ENCODE measurements at places on chromosomes 6 and 20.
A peak's percentile ranks its signal among the peaks of the same experiment; 100 is the strongest.

- no peak for DNase-seq
Measured at GRCh38 chr20:58372806-58373205, 16.2 kb upstream of the VAPB start.

- DNase-seq = no peak
Measured at GRCh38 chr6:6772751-6773150, 184.2 kb downstream of the LY86 start.

DNA sequence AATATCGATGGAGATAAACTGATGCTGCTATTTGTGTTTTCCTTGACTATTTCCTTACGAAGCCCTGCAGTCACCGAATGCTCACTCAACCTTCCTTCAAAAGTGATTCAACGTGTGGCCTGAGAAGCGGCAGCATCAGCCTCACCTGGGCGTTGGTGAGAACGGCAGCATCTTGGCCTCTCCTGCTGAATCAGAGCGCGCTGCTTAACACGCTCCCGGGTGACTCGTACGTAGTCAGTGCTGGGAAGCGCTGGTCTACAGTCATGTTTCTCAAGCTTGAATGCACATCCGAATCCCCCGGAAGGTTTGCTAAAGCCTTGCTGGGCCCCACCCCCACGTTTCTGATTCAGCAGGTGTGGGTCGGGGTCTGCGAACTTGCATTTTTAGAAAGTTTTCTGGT is 214.1 kb upstream of the RREB1 start:
- DNase-seq = no peak

GRCh38 chr6:118621799-118622470 is 29.5 kb downstream of the CEP85L start:
- DNase-seq = no peak

DNA sequence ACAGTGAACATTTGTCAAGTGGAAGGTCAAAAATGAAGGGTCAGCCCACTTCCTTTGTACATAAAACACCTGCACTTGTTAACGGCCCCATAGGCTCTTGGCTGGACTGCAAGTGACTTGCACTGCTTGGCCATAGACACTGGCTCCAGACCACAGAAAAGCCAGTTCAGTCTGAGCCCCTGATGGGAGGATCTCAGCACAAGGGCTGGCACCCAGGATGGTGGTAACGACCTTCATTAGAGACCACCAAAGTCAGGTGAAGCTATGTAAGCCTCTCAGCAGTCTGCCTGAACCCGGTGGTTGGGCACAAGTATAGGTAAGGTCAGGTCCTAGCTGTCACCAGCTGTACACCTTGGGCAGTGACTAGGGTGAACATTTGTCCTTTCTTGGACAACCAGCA is 16.1 kb downstream of the PLAGL2 start:
- no peak for DNase-seq

GRCh38 chr6:25103603-25104002 is 167.8 kb upstream of the RIPOR2 start:
- DNase-seq = no peak

DNA sequence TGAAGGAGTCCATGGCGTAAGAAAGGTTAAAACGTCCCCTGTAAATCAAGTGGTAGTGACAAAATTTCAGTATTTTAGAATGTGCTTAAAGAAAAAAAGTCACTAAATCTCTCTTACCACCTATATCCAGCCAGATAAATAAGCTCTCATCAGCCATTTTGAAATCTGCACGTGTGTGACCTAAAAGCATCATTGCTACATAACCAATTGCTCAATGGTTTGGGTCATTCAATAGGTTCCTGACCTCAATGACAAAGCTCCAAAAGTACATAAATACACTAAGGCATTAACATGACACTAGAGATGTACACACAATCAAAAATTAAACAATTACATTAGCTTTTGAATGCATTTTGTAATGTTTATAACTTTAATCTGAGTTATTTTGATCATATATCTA is 272.4 kb downstream of the GMDS start:
- DNase-seq = no peak

DNA sequence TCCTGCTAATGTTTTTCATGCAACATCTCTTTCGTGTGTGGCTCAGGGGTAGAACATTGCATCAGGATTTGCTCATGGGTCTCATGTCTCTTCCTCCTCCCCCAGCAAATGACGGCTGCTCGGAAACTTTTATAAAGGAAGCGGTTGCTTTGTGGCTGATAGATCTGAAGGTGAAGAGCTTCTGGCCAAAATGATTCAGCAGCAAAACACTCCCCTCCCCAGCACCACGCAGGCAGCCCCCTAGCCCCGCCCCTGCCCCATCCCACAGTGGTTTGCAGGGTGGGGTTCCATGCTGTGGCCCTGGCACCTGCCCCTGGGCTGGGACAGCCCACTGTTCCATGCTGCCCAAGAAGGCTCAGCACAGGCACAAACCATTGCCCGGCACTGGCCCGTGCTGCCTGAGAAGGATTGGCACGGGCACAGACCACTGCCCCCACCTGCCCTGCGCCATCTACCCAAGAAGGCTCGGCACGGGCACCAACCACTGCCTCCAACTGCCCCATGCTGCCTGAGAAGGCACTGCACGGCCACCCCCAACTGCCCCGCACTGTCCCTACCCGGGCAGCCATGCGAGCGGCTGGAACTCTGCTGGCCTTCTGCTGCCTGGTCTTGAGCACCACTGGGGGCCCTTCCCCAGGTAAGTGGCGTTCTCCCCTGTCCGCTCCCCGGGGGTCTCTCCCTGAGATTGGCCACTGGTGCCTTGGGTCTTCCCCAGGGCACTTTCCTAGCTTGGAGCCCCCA is at the start of gene CST7:
Gene CST7, plus strand, starts transcription at position 331 of the 741 bp plus-strand sequence. Its CDS starts 237 bp downstream, at position 568.
- no peak for DNase-seq

- no peak for DNase-seq
Measured at GRCh38 chr6:10297832-10298231, 117.0 kb downstream of the TFAP2A start.

- DNase-seq = no peak
Measured at GRCh38 chr6:122790423-122791309, 1.6 kb downstream of the SMPDL3A start.

- DNase-seq = no peak
Measured at GRCh38 chr6:153015094-153015640, 12.7 kb upstream of the MTRF1L start.

DNA sequence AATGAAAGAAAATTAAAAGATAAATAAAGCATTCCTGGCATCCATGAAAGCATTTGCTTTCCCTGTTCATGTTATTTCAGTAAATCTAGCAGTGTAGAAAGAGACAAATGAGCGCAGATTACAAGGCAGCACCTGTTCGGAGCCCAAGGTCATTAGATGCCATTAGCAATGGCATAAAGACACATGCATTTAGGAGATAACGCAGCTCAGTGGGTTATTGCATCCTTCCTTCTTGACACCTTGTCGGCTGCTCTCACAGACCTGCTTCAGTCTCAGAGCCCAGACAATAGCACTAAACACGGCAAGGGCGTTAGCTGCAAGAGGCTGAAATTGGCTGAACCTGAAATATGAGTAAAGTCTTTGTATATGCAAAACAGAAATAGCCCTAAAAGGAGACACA is 140.3 kb downstream of the ATXN1 start:
- DNase-seq = no peak

- DNase-seq = no peak
Measured at GRCh38 chr6:118263921-118264486, 284.1 kb upstream of the PLN start.

- DNase-seq = no peak
Measured at GRCh38 chr6:110881546-110882273, 7.1 kb downstream of the AMD1 start.

- DNase-seq = peak; percentile 17
Measured at GRCh38 chr6:132527791-132528190, 10.3 kb upstream of the TAAR9 start.

GRCh38 chr6:37283268-37283667 is 25.3 kb upstream of the TMEM217 start:
- DNase-seq = no peak

DNA sequence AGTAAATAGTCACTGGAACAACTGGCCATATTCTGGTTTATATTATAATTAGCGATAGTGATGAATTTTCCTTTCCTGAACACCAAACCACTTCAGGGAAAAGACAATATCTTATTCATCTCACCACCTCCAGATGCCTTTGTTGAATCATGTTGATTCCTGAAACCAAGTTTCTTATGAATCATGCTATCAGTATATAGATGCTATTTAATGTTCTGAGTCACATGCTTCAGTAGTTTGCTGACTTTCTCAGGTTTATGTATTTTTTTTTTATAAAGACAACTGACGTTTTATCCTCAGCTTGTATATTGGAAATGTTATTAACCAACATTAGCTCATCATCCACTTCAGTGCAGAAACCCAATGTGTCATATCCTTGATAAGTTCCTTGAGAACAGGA is 710.2 kb upstream of the POU3F2 start:
- DNase-seq = no peak

DNA sequence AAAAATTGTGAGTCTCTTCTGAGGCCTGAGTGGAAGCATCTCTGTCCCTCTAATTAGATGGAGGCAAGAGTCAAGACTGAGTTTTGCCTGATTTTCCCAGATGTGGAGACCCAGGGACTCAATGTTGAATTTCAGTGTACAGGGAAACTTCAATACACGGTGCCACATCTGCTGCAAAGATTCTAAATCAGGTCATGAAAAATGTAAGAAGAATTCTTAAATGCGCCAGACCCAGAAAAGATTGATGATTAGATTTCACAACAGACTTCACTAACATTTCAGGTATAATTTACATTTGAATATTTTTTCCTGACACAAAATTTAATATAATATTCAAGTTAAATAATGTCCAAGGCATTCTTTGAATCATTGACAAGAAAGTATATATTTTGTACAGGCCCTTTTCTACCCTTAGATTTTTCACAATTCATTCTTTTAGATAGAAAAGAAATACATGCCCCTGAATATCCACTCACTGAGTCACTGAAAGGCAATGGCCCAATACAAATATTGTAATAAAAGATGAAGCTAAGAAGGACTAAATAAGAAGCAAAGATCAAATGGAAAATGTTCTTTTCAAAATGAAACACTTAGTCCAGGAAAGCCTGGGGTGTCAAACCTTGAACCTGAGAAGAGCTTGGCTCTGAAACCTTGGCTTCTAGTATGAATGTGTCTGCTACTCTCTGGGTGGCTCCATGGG is 18.2 kb upstream of the HDGFL1 start:
- DNase-seq = no peak

DNA sequence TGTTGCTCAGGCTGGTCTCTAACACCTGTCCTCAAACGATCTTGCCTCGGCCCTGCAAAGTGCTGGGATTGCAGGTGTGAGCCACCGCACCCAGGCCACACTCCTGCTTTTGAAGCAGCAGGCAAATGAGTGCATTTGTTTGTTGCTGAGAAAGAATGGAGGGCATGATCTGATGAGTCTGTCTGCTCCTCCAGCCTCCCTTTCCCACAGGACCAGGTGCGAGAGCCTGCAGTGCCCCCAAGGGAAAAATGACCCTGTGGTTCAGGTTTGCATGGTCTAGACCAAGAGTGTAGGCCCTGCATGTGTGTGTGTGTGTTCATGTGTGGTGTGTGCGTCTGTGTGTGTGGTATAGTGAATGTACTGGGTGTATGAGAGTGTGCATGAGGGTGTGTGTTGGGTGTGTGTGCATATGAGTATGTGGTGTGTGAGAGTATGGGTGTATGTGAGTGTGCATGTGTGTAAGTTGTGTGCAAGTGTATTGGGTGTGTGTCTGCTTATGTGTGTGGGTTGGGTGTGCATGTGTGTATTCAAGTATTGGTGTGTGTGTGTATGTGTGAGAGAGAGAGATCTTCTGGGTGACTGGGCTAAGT is 22.8 kb upstream of the FOXC1 start:
- DNase-seq = no peak

DNA sequence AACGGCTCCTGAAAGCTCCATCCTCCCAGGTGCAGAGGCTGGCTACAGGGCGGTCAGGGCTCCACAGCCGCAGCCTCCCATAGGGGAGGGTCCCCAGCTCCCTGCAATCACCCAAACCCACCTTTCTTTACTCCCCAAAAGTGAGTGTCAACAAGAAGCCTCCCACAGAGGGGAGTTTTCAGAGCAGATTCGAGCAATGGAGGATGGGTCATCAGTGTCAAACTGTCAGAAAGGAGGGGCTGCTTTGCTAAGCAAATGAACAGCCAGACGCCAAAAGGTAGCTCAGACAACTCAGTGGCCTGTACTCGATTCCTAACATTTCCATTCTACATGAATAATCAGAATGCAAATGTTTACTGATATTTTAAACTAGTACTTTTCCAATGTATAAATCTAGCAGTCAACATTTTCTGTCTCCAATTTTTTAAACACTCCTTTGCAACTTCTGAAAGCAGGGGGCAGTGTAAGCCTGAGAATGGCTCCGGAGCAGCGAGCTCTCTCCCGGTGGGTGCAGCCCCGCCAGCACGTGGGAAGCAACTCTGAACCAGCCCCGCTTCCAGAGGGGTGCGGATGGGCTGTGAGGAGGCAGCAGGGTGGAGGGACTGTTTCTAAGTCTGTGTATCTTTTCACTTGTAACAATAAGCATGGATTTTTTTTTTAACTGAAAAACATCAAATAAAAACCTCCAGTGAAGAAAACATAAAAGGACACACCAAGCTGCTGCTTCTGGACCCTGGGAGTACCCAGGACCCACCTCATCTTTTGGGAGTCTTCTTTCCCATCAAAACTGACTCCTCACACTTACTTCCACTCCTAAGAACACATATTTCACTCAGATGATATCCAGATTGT is 54.9 kb downstream of the TAF4 start:
- DNase-seq = peak; percentile 20

DNA sequence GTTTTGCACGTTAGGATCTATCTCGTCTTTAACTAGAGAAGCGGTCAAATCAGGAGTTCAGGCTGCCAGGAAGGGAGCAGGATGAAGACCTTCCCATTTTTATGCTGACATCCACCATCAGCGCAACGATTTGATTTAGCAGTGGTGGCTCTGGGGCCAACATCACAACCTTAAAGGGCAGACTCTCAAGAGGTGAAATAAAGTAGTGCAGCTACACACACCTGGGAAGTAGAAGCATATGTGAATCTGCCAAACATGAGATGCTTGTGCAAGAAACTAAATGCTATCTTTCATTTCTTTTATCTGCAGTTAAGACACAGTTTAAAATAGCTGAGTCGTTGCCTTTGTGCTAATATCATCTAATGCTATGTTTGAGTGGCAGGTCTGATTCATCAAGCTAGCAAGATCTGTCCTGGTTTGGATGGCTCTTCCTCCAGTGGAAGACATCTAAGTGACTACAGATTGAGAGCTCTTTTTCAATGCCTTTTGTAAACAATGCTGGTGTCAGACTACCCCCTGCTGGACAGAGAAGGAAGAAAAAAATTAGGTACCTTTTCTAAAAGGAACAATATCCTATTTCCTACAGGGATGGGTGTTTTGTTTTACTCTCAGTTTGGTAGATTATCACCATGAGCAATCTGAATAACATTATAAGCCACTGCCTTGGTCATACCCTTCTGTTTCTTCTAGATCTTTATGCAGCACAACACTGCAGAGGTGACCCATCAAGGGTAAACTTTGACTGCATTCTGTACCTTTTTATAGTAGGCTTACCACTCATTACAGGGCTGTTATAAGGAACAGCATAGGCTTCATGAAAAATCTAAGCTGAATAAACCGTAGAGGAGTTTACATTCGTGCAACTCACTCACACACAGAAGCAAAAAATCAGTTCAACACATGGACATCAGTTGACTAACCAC is 171.6 kb upstream of the FBXL4 start:
- DNase-seq = peak; percentile 17

- no peak for DNase-seq
Measured at GRCh38 chr6:78511009-78511408, 356.3 kb upstream of the IRAK1BP1 start.

Measured in NCI-H1930 (cell line).